ENCODE measurements at places on chromosomes 13 and 19. TPM values are rescaled to one million over a fixed set of nuclear protein-coding genes. Genes with fewer than 3 reads are reported as not detected.

DNA sequence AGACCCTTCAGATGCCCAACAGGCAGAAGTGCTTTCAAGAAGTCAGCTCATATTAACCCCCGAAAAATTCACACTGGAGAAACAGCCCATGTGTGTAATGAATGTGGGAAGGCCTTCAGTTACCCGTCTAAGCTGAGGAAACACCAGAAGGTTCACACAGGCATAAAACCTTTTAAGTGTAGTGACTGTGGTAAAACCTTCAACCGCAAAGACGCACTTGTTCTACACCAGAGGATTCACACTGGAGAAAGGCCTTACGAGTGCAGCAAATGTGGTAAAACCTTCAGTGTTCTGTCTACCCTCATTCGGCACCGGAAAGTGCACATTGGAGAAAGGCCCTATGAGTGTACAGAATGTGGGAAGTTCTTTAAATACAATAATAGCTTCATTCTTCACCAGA, 8.6 kb downstream of the ZNF584 start:
- H3K27ac ChIP-seq: no peak overlapping the region
- no peaks in the 10 kb centered on the region for H3K36me3 ChIP-seq
- H3K27me3 ChIP-seq: no peaks in the 10 kb centered on the region

DNA sequence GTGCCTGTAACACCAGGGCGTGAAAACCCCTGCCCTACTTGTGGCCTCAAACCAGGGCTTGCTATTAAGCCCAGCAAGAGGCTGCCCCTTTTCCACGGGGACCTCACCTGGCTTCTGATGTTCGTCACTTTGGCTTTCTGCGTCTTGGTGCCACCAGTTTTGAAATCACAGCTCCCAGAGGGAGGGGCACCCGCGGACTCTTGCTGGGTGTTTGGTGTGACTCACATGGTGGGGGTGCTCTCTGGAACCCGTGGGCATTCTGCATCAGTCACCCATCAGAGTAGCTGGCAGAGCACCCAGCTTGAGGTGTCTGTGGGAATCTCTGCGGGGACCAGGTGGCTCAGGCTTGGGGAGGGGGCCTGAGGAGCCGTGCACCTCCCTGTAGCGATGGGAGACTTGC, 19.2 kb downstream of the SIPA1L3 start:
- no peaks in the 10 kb centered on the region for H3K36me3 ChIP-seq
- no peaks in the 10 kb centered on the region for H3K4me1 ChIP-seq
- no peak overlapping the region for H3K27ac ChIP-seq
- no peaks in the 10 kb centered on the region for H3K27me3 ChIP-seq
- H3K4me3 ChIP-seq: no peak overlapping the region
- no peak for DNase-seq

- DNase-seq: no peak
- H3K27me3 ChIP-seq: no peaks in the 10 kb centered on the region
- H3K4me3 ChIP-seq: no peak overlapping the region
- no peaks in the 10 kb centered on the region for H3K36me3 ChIP-seq
Observed at GRCh38 chr19:55390461-55390880, 4.7 kb downstream of the RPL28 start.

DNA sequence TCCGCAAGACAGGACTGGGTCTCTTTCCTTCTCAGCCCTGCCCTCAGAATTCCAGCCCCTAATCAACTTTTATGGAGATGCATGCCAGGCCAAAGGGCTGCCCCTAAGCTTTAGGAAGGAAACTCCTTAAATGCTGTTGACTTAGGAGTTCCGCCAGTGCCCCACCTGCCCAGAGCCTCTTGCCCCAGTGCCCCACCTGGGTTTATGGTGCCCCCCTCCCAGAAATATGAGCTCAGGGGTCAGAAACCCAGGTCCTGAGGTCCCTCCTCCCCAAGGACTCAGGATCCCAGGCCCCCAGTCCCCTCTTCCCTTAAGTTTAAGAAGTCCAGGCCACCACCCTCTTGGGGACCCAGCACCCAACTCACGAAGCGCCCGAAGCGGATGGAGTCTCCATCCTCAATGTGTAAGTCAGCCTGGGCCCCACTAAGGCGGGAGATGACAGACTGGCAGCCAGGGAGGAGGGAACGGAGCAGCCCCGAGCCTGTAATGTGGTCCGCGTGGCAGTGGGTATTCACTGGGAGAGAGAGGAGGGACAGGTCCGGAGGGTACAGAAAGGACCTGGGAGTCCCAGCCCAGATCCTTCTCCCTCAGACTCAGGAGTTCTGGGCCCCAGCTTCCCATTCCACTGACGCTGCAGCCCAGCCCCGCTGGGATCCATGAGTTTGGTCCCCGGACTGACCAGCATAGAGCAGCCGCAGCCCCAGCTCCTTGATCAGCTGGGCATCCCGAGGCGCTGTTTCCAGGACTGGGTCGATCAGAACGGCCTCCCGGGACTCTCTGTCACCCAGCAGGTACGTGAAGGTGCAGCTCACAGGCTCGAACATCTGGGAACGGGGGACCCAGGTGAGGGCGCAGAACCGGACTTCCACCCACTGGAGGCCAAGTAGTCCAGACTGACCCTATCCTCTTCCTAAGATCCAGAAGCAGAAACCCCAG, 897 bp downstream of the ETHE1 start:
- H3K27me3 ChIP-seq: no peaks in the 10 kb centered on the region
- H3K36me3 ChIP-seq: no peaks in the 10 kb centered on the region
- H3K4me1 ChIP-seq: no peaks in the 10 kb centered on the region
- DNase-seq: peak; percentile 28
- peak overlapping the region; percentile 84 for H3K27ac ChIP-seq
- peak overlapping the region; percentile 68 for H3K4me3 ChIP-seq

GRCh38 chr19:50638600-50638999, 1.1 kb downstream of the SYT3 start:
- no peak overlapping the region for H3K4me3 ChIP-seq
- H3K4me1 ChIP-seq: no peaks in the 10 kb centered on the region
- DNase-seq: no peak
- no peaks in the 10 kb centered on the region for H3K27me3 ChIP-seq

DNA sequence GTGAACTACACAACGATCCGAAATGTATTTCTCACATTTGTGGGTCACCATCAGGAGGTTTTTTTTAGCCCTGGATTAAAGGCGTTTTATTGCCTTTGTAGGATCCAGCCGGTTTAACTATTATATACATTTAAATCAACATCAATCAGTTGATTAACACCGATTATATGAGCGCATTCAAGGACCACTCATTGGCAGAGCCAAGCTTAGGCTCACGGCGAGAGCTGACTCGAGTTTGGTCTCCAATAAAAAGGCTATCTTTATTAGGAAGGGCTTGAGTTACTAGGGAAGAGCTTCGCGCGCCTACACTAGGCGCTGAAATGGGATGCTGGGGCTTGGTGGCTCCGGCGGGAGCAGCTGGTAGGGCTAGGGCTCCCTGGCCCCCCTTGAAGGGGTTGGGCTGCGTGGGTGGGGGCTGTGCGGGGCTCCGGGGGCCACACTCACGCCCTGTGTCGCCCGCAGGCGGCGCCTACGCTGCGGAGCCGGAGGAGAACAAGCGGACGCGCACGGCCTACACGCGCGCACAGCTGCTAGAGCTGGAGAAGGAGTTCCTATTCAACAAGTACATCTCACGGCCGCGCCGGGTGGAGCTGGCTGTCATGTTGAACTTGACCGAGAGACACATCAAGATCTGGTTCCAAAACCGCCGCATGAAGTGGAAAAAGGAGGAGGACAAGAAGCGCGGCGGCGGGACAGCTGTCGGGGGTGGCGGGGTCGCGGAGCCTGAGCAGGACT, 4.2 kb downstream of the PDX1 start:
- H3K4me3 ChIP-seq: no peak overlapping the region
- DNase-seq: no peak
- H3K36me3 ChIP-seq: no peaks in the 10 kb centered on the region
- H3K4me1 ChIP-seq: no peaks in the 10 kb centered on the region
- H3K27ac ChIP-seq: no peak overlapping the region
- peaks cover 8% of the 10 kb centered on the region for H3K27me3 ChIP-seq

- H3K27me3 ChIP-seq: no peaks in the 10 kb centered on the region
- H3K36me3 ChIP-seq: no peaks in the 10 kb centered on the region
- H3K4me3 ChIP-seq: no peak overlapping the region
- H3K4me1 ChIP-seq: no peaks in the 10 kb centered on the region
- DNase-seq: no peak
Observed at GRCh38 chr19:42655748-42656147, 61.0 kb upstream of the CEACAM8 start.

UCHL3 gene
- 17.4 TPM for total RNA-seq

UPK1A gene
- total RNA-seq: not detected

CCNE1 gene
- 5.5 TPM for total RNA-seq

LHB gene
- total RNA-seq: not detected

Measured in uterus (tissue), 4 donors.